ENCODE measurements at places on chromosomes 11 and 22.

DNA sequence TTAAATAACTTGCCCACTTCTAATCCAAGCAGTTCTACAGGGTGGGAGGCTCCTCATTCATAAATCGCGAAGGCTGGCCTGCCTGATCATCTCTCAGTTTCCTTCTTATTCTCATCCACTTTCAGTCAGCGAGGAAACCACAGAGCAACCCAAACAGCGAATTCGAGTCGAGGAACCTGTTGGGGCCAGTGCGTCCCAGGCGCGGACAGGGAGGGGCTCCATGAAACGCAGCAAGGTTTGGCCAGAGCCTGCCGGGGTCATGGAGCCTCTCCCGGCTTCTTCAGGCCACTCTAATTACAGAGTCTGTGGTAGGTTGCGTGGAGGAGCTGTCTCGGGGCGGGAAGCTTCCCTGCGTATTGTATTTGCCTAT, 741 bp upstream of the NAV2 start:
- DNase-seq, result no peak

- peak; percentile 74 for DNase-seq
Measured at GRCh38 chr22:42169055-42169469, 38.5 kb upstream of the CYP2D6 start.

- no peak for DNase-seq
Measured at GRCh38 chr11:112082729-112083128, 3.8 kb downstream of the TIMM8B start.

DNA sequence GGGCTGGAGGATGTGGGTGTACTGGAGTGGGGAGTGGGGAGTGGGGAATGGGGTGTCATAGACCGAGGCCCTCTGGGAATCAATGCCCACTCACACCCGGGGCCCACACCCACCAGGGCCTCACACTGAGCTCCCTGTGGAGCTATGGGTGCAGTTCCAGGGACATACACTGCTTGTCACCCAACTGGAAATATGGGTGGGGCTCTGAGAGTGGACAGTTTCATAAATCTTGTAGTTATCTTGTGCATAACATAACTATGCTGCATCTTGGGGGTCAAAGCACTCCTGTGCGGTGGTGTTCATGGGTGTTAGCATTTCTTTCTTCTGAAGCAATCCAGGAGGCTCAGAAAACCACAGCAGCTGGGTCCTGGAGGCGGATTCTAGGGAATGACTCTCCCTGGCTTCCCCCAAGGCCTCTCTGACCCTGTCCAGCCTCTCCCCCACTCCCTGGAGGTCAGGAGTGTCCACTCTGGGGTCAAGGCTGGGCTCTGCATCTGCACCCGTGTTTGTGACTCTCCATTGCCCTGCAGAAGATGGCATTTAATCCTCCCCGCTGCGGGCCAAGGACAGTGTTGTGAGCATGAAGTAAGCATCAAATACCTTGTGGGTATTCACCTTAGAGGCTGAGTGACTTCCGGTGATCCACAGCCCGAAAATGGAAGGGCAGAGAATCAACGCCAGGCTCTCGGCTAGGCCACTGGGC, 172.5 kb downstream of the CTTN start:
- DNase-seq, result no peak

DNA sequence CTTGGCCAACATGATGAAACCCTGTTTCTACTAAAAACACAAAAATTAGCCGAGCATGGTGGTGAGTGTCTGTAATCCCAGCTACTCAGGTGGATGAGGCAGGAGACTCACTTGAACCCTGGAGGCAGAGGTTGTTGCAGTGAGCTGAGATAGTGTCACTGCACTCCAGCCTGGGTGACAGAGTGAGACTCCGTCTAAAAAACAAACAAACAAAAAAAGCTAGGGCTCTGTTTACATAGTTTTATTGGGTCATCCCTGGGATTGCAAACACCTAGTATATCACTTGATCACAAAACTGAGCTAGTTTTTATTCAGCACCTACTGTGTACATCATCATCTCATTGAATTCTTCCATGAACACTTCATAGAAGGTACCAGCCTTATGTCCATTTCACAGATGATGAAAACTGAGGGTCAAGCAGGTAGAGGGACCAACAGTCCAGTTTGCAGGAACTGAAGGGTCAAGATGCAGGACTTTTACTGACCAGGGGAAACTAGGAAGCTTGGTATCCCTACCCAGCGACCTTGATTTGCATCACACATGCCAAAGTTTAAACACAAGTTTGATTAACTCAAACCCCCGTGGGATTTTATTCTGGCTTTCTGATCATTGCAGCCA, 9.2 kb upstream of the MRTFA start:
- no peak for DNase-seq

DNA sequence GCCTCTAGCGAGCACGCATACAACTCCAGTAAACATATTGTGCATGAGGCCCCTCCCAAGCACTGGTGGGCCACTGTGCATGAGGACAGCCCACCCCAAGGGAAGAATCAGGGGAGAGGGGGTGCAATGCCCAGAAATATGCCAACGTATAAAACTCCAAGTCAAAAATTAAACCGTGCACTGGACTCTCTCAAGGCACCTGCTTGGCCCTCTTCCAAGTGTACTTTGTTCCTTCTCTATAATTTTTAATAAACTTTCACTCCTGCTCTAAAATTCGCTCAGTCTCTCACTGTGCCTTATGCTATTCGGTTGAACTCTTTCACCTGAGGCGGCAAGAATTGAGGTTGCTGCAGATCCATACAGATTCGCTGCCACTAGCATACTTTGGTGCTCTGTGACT, 465.3 kb upstream of the TENM4 start:
- DNase-seq, result no peak

DNA sequence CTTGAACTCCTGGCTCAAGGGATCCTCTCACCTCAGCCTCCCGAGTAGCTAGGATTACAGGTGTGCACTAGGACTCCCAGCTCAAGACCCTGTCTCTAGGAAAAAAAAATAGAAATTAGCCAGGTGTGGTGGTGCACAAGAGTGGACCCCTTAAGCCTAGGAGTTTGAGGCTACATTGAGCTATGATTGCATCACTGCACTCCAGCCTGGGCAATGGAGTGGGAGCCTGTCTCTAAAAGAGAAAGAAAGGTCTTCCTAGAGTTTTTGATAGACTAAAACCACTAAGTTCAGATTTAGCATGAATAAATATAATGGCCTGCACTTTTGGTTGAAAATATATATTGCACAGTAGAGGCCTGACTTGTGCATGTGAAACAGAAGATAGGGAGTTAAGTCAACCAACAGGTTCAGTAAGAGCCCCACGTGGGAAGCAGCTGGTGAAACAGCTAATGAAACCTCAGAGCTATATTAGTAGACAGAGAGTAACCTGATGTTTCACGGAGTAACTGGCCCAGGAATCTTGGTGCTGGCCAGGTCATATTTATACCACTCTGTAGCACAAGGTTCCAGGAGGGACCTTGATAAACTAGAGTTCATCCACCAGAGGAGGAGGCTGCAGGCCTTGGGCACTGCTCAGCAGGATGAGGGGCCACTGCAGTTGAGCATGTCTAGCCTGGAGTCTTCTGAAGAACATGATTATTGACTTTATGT, 4.6 kb upstream of the MICAL3 start:
- no peak for DNase-seq

- DNase-seq, result no peak
Measured at GRCh38 chr11:70040869-70041501, 37.1 kb upstream of the ANO1 start.

- DNase-seq, result no peak
Measured at GRCh38 chr11:41383768-41384167, 75.7 kb downstream of the LRRC4C start.

DNA sequence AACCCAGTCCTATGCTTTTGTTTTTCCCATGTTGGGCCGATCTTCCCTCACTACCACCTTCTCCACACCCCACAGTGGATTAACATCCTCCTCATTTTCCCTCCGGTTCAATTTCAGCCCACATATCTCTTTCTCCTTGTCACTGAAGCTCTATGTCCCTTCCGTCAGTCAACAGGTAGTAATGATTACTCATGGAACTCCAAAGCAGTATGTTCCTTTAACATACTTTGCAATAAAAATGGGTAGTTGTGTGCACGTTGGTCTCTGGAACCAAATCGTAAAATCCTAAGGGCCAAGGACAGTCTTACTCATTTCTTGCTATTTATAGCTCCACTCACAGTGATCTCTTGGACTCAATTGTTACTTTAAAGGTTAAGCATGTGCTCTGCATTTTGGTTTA, 20.2 kb downstream of the AMOTL1 start:
- no peak for DNase-seq

GRCh38 chr22:44050766-44051355, 26.8 kb downstream of the PARVB start:
- DNase-seq, result no peak

DNA sequence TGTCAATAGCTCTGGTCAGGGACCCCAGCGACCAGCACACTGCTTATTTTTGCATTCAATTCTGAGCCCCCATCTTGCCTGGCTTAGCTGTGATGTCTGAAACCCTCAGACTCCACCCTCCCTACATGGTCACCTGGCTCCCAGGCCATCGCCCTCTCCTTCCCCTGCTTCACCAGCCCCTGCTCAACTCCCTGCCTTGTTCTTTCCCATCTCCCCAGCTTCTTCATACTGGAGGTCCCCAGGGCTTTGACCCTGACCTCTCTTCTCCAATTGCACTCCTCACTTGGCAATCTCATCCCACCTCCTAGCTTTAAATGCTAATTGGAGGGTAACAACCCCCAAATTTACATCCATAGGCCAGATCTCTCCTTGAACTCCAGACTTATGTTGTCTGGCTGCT, 84.3 kb upstream of the GNAZ start:
- DNase-seq, result no peak

DNA sequence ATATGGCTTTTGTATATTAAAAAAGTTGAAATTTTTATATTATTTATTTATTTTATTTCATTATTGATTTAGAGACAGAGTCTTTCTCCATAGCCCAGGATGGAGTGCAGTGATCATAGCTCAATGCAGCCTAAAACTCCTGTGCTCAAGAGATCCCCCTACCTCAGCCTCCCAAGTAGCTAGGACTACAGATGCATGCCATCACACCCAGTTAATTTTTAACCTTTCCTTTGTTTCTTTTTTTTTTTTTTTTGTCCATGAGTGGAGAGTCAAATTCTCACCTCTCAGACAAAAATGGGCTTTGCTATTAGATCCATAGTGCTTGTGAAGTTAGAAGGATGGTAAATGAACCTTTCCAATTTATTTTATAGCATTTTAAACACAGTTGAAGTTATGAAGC, 182.5 kb downstream of the SOX6 start:
- DNase-seq, result no peak

DNA sequence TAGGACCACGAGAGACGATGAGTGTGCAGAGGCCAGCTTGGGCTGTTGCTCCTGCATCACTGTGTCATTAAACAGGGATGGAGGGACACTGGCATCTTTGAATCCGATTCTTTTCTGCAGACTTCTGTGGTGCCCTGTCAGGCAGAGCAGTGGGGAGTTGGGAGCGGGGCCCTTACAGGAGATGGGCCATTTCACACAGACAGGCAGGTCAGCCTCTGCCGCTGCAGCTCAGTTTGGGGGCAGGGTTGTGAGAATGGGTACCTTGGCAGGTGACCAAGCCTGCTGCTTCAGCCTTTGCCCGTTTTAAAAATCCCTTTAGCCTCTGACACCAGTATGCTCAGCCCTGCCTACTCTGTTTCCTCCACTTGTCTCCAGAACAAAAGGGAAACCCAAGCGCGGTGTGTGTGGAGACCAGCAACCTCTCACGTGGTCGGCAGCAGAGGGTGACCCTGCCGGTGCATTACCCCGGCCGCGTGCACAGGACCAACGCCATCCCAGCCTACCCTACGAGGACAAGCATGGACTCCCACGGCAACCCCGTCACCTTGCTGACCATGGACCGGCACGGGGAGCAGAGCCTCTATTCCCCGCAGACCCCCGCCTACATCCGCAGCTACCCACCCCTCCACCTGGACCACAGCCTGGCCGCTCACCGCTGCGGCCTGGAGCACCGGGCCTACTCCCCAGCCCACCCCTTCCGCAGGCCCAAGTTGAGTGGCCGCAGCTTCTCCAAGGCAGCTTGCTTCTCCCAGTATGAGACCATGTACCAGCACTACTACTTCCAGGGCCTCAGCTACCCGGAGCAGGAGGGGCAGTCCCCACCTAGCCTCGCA, 12.6 kb downstream of the C22orf31 start:
- no peak for DNase-seq

Measured in uterus (tissue), 4 donors.